ENCODE measurements at places on chromosomes 7 and 10.

DNA sequence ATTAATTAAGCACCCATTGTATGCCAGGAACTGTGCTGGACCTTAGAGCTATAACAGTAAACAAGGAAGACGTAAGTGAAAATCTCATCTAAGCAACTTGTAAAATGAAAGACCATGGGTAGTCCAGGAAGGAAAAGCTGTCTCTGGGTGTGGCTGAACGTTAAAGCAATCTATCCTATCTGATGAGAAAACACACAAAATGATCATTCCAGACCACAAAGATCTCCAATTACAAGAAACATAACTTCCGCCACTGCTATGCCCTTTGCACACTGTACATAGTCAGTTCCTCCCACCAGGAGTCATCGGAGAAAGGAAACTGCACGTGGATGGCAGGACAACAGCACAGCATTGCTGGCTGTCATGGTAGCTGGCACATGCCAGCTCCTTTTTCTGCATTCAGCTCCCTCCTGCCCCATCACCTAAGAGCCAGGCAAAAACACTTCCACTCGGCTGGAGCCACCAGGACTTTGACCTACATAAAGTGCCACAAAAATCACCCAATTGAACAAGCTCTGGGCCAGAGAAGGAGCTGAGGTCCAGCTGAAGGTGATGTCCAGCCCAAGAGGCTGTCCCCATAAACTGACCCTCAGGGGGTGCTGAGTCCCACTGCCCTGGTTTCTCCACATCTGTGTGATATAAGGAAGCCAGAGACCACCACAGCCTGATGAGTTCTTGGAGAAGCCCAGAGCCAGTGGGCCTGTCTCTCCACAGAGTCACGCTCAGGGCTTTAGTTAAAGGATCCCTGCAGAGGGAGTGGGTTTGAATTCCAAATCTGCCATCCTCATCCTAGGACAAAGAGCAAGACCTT, 56.4 kb downstream of the STEAP1B start:
- DNase-seq, result no peak

GRCh38 chr7:140079121-140079536, 16.4 kb upstream of the PARP12 start:
- DNase-seq, result no peak

- no peak for DNase-seq
Observed at GRCh38 chr7:158280448-158281144, 307.0 kb downstream of the PTPRN2 start.

GRCh38 chr7:116980354-116980753, 27.1 kb downstream of the ST7 start:
- no peak for DNase-seq

DNA sequence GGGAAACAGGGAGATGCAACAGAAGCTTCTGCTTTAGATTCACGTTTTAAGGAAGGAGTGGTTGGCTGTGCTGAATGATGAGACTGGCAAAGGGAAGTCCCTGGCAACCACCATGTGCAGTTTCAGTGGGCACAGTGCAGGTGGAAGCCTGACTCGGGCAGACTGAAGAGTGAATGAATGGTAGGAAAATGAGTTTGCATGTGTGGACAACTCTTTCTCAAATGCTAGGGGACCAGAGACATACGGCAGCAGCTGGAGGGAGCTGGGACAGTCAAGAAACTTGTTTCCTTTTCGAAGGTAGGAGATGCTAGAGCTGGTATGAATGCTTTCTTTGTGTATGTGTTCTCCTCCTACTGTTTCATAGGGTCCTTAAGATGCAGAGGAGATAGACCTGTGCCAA, 29.0 kb downstream of the PODXL start:
- DNase-seq, result no peak

GRCh38 chr10:87635498-87636312, 24.0 kb upstream of the PAPSS2 start:
- no peak for DNase-seq

GRCh38 chr7:149886018-149886415, 12.2 kb downstream of the ATP6V0E2 start:
- no peak for DNase-seq

- no peak for DNase-seq
Observed at GRCh38 chr7:31061185-31061584, 9.1 kb downstream of the ADCYAP1R1 start.

GRCh38 chr10:15739254-15739970, 19.7 kb upstream of the ITGA8 start:
- DNase-seq, result no peak

- no peak for DNase-seq
Observed at GRCh38 chr7:832968-833424, 720 bp downstream of the SUN1 start.

GRCh38 chr7:131031099-131031868, 296.4 kb upstream of the MKLN1 start:
- DNase-seq, result no peak

DNA sequence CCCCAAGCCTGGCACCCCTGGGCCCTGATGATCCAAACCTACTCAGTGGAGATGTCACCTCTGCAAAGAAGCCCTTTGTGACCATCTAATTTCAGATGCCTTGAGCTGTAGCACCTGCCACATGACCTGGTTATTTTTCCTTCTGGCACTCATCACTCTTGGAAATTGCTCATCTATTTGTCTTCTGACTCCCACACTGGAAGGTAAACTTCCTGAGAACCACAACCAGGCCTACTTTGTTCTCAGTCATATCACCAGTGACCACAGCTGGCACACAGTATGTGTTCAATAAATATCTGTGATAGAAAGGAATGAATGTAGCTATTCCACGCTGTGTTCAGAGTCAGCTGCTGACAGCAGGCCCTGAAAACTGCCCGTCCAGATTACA, 97.1 kb downstream of the SH3PXD2A start:
- no peak for DNase-seq

- DNase-seq, result no peak
Observed at GRCh38 chr7:13174991-13175390, 487.6 kb downstream of the ARL4A start.

DNA sequence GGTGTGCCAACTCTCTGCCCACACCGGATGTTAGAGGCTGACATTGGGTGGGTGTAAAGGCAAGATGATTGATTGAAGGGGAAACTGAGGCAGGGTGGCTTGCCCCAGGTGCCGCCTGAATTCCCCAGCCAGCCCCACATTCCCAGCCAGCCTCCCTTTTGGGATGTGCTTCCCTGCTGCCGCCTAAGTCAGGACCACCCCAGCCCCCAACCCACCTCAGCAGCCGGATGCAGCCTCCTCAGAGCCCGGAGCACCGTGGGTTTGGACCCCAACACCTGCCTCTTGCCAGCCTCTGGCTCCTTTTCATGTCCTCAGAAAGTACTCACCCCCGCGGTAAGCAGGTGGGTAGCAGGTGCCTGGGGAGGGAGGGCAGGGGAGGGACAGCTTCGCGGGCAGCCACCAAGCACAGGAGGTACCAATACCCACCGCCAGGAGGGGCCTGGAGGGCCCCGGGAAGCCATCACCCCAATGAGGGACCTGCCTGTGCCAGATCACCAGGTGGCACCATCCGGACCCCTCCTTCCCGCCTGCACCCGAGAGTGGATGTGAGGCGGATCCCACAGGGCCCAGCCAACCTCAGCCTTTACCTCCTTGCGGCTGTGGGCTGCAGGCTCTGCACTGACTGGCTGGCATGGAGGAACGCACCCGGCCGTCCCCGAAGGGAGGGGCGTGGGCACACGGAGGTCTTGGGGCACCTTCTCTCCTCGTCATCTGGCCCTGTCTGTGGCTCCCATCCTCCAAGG, 60.5 kb downstream of the PWWP2B start:
- DNase-seq, result no peak

DNA sequence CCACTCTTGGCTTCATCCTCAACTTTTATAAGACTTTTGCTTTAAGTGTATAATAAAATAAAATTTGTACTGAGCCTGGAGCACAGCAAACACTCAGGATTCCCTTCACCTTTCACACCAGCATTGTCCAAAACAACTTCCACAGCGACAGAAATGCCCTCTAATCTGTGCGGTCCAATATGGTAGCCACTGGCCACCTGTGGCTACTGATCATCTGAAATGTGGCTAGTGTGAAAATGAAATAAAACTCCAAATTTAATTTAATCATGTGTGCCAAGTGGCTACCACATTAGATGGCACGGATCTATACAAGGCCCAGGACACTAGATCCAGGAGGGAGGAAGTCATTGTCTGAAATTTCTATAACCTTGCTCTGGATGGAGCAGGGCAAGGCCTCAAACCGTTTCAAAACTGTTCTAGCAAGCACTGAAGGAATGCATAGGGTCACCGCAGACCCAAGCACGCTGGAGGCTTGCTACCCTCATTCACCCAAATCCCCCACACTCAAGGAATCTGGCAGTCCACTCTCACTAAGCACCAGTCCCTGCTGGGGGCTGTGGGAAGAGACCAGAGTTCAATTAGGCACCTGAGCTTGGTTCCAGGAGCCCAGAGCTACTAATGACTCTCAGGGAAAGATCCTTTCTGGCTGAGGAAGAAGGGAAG, 6.3 kb upstream of the MYO1G start:
- DNase-seq, result no peak

DNA sequence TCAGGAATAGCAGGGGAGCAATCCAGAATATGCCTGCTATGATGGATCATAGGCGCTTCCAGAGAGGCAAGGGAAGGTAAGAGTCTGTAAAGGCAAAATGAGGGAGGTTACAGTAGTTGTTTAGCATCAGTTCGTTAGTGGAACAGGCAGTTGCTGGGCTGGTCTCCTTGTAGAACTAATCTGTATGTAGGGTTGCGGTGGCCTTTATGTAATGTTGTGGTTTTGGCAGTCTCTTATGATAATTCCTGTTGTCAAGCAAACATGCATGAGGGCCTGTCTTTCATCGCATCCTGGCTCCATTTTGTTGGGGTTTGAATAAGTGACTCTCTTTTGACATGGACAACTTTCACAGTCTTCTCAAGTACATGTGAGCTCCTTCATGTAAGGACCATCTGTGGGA, 427.8 kb upstream of the LRGUK start:
- DNase-seq, result no peak

DNA sequence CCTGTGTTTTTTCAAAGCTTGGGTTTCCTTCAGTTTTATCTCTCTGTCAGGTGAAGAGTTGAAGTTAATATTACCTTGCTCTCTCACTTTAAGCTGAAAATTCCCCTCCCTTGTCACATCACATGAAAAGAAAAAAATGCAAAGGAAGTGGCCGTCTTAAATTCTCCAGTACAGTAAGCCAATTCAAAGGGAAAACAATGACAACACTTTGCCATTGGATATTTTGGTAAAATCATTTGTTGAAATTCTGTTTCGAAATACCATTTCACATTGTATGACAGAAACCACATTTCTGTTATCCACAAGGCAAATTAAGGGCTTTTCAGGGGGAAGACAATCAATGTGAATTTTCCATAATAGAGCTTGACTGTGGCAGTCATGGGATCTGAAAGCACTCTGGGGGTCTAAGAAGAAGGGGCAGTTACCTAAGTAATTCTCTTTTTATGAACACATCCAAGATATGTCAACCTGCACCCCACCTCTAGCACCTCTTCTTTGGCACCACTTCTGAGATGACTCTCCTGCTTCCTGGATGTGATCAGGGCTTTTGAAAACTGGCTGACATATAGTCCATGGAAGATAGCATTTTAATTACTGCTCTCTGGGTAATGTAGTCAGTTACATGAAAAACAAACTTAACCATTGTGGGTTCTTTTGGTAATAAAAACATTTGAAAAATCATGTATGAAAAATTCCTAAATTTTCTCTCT, 63.8 kb downstream of the ENTPD1 start:
- DNase-seq, result no peak

DNA sequence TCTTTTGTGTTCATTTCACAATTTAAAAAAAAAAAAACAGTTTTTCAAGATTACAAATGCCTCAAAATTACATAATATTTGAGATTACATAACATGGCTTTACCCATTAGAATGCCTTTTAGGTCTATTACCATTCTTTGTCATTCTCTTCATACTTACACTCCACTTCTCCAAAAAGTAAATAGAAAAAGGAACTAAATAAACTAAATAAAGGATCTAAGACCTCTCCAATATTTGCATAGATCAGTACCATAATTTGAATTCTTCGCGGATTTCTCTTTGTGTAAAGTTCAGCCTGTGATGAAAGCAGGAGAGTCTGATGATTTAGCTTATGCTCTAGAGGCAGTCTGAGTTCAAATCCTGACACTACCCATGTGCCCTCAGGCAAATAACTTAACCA, 56.4 kb upstream of the C1GALT1 start:
- DNase-seq, result no peak

- no peak for DNase-seq
Observed at GRCh38 chr10:5288359-5288758, 76.4 kb upstream of the UCN3 start.

GRCh38 chr7:66283003-66283920, 78.1 kb downstream of the TPST1 start:
- no peak for DNase-seq

DNA sequence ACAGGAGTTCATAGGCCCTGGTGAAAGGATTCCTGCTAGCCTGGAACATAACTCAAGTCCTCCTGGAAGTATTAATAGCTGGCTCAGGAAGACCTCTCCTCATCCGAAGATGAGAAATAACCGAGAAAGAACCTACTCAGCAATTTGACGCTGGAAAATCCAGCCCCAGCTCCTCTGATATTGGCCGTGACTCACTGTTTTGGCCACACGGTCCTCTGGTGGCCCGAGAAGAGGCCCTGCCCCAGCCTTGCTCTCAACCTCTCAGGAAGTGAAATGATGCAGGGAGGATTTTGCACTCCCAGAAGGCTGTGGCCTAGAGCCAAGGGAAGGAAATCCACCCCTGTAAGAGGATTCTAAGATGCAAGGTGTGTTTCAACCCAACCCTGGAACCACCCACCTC, 121.6 kb downstream of the MTPAP start:
- DNase-seq, result no peak

DNA sequence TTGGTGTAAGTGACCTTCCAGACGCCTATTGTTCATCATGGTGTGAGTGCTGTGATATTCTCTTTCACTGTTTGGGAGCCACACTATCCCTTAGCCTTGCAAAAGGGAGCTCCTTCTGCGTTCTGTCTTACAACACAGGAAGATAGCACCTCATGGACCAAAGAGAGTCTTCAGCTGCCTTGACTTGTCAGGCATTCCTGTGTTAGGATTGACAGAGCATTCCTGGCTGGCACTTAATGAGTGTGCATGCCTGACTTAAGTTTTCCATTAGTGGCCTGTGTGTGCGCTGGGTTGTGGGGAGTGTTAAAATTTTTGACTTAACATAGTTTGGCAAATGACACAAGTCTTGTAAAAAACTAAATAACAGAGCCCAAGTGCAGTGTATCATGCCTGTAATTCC, 21.9 kb upstream of the MSRB2 start:
- no peak for DNase-seq

GRCh38 chr10:28538595-28538994, 5.7 kb downstream of the WAC start:
- no peak for DNase-seq

- no peak for DNase-seq
Observed at GRCh38 chr7:140923358-140924006, 1.2 kb downstream of the BRAF start.

GRCh38 chr7:140631021-140631420, 9.6 kb downstream of the DENND2A start:
- DNase-seq, result no peak
